ENCODE measurements at places on chromosomes 11 and 22.

GRCh38 chr11:134731213-134731961 is 319.3 kb upstream of the B3GAT1 start:
- no peak for DNase-seq

DNA sequence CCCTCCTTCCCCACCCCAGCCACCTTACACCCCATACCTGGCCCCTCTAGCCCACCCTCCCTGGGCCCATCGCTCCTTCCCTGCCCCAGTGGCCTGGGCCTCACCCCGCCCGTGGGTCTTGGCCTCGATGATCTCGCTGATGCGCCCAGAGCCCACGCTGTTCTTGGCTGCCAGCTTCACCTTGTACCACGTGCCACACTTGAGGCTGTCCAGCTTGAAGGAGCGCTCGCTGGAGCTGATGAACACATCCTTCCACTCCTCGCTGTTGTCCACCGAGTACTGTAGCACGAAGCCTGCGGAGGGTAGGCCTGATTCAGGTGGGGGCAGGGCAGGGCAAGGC is 110.1 kb downstream of the CEP164 start:
- no peak for DNase-seq

GRCh38 chr22:19353363-19354131 is 62.0 kb upstream of the CLTCL1 start:
- DNase-seq = no peak

DNA sequence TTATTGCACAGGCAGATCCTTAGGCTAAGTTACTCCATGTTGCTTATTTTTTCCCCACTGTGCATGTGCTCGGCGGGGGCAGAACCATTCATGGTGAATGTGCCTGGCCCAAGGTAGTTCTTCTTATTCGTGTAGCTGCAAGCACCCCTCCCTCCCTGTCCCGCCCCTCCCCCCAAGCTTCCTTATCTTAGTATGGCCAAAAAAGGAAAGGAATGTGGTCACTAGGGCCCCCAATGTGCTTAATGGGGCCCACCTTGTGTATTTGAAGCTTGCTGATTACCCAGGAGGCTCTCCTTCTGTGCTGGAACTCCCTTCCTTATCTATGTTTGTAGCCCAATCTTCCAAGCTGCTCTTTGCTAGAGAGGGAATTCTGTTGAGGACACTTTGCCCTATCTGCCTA is 1259.7 kb upstream of the RAG2 start:
- DNase-seq = no peak

DNA sequence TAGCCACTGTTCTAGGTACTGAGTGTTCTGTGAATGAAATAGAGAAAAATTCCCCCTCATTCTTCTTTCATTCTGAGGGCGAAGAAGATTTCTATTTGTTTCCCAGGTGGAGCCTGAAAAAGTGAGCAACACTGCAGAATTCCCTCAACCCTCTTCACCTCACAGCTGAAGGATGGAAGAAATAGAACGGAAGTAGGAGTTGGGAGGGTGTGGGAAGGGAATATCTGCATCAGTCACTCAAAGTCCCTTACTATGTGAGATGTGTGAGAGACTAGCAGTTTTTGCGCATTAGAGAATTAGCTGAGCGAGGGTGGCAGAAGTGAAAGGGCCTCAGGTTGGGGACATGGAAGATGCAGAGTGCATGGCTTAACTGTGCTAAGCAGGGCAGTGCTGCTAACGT is 88.4 kb downstream of the ENTHD1 start:
- no peak for DNase-seq

- no peak for DNase-seq
Observed at GRCh38 chr11:78815831-78816230, 241.2 kb upstream of the NARS2 start.

- no peak for DNase-seq
Observed at GRCh38 chr11:45774786-45775185, 30.2 kb upstream of the SLC35C1 start.

- no peak for DNase-seq
Observed at GRCh38 chr11:17722000-17722643, 2.8 kb downstream of the MYOD1 start.

GRCh38 chr11:95680169-95680929 is 109.2 kb downstream of the FAM76B start:
- DNase-seq = no peak

GRCh38 chr11:84909740-84910139 is 717.4 kb downstream of the DLG2 start:
- DNase-seq = no peak

- DNase-seq = no peak
Observed at GRCh38 chr22:27331526-27332281, 469.9 kb downstream of the MN1 start.

GRCh38 chr11:99020352-99021225 is at the start of gene CNTN5:
CNTN5 (plus strand) TSS chr11:99020949.
- DNase-seq = no peak

GRCh38 chr11:75582895-75583717 is 21.1 kb downstream of the SERPINH1 start:
- DNase-seq = peak; percentile 53

GRCh38 chr11:130174642-130175041 is 15.1 kb downstream of the ST14 start:
- no peak for DNase-seq

DNA sequence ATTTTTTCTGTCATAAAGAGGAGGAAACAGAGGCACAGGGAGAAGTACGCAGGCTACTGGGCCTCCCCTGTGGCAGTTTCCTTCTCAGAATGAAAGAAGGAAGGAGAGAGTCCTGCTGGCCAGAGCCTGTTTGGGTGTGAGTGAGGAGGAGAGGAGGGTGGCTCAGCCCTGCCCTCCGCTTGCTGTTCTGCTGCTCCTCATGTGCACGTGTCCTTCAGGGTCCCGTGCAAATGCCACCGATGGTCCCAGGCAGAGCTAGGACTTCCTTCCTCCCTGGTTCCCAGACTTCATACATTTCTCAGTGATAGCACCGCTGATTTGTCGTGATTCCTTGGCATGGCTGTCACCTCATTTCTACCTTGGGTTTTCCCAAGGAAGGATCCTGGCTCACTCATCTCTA is 88.7 kb downstream of the PKNOX2 start:
- no peak for DNase-seq

DNA sequence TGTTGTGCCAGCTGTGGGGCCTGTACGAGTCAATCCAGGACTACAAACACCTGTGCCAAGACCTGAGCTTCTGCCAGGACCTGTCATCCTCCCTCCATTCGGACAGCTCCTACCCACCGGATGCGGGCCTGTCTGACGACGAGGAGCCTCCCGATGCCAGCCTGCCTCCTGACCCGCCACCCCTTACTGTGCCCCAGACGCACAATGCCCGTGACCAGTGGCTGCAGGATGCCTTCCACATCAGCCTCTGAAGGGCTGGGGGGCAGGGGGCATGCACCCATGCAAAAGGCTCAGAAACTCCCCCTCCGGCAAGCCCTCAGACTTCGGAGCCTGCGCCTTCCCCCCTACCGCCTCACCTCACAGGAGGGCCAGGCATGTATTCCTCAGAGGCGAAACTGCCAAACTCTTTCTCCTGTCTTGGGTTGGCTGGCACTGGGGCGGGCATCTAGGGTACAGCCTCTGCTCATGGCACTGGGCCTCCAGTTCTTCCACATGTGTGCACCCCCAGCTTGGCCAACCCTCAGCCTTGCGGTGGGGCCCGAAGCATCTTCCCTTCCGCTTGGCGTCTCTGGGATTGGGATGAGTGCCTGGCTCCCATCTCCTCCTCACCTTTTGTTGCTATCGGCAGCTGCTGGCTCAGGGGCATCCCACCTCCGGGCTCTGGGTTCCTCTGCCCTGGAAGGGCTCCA is 1.2 kb downstream of the FAM89B start:
- no peak for DNase-seq

DNA sequence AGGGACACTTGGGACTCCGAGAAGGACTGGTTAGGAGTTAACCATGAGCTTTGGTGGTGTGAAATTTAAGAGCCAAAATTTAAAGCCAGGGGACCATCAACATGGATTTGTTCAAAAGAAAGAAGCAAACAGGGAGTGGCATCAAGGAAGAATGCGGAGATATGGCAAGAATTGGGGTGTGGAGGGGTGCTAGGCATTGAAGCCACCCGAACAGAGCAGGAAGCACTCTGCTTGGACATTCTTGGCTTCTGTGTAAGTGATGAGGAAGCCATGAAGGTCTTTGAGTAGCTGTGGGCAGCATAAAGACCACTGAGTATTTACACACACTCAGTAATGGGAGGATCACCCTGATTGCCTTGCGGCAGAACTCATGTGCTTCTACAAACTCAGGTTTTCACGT is 27.2 kb upstream of the PAMR1 start:
- DNase-seq = no peak

- DNase-seq = no peak
Observed at GRCh38 chr22:39908737-39909136, 7.9 kb downstream of the GRAP2 start.

GRCh38 chr11:60996381-60997138 is 25.1 kb downstream of the CD6 start:
- DNase-seq = no peak

DNA sequence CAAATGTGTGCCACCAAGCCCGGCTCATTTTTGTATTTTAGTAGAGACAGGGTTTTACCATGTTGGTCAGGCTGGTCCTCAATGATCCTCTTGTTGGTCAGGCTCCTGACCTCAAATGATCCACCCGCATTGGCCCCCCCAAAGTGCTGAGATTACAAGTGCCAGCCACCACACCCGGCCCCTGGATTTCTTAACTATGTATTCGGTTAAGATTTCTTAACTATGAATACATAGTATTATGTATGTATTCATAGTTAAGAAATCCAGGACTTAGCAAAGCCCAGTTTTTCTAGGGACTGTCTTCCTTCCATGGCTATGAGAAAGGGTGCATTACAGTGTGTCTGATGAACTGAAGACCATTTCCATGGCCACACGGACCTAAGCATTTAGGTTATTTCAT is 1.7 kb downstream of the C11orf91 start:
- DNase-seq = no peak

GRCh38 chr11:78685156-78685555 is 110.5 kb upstream of the NARS2 start:
- DNase-seq = no peak

- DNase-seq = no peak
Observed at GRCh38 chr11:1307163-1307870, 2.1 kb downstream of the TOLLIP start.

DNA sequence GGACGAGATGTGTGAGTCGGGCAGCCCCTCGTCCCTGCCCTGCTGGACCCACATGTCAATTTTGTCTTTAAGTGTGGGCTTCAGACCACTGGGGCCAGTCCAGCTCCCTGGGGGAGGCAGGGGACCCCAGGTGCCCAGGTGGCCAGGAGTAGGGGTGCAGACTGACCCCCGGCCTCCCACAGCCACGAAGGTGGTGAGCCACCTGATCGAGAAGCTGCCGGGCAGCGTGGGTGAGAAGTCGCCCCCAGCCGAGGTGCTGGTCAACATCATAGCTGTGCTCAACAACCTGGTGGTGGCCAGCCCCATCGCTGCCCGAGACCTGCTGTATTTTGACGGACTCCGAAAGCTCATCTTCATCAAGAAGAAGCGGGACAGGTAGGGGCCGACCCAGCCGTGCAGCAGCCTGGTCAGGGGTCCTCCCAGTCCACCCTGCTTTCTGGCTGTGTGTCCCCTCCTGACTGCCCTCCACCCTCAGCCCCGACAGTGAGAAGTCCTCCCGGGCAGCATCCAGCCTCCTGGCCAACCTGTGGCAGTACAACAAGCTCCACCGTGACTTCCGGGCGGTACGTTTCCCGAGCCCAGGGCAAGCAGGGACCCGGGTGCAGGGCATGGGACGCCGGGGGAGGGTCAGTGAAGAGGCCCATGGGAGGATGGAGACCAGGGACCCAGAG is 9.9 kb downstream of the PKP3 start:
- DNase-seq = no peak

DNA sequence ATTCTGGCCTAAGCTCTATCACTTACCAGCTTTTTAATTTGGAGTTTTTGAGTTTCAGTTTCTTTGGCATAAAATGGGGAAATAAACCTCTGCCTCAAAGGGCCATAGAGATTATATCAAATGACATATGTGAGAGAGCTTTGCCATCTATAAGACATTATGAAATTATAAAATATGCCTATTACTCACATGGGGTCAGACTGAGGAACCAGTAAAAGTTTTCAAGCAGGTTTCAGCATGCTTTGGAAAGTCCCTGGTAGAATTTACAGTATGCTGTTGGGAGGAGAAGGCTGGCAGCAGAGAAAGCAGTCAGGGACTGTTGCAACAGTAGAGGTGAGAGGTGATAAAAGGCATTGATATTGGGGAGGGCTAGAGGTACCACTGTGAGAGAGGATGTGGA is 13.6 kb upstream of the MTNR1B start:
- no peak for DNase-seq

GRCh38 chr11:206526-207207 is 532 bp downstream of the BET1L start:
- DNase-seq = no peak

DNA sequence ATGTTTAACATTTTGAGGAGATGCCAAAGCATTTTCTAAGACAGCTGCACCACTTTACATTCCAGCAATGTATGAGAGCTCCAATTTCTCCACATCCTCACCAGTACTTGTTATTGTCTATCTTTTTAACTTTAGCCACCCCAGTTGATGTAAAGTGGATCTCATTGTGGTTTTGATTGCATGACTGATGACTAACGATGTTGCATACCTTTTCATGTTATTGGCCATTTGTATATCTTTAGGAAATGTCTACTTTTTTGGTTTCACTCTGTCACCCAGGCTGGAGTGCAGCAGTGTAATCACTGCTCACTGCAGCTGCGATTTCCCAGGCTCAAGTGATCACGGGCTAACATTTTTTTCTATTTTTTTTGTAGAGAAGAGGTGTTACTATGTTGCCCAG is 8.9 kb downstream of the TTC28 start:
- no peak for DNase-seq

DNA sequence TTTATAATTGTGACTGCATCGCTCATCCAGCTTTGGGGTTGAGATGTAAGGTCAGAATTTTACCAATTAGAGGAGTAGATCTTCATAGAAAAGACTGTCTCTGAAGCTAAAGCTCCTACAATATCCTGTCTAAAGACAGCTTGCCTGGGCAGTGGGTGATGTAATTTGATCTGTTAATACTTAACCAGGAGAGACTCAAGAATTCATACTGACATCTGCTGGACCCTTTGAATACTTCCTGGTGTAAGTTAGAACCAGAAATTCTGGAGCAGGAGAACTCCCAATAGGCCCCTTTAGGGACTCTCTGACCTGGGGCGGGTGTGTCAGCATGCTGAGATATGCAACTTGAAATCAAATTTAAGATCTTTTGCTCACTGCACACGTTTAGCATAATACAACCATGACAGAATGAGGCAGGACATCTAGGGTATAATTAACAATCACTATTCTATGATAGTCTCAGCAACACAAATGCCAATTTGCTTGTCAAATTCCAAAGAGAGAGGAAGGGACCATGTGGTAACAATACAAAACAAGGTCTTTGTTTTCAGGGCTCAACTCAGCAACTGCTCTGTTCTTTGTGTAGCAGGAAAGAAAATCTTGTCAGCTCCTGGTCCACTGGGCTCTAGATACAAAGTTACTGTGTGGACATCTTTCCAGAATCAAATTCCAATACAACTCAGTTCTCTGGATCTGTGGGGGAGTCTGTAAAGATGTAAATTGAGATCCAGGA is 143.9 kb downstream of the INSC start:
- no peak for DNase-seq

Data from stimulated activated CD4-positive, alpha-beta T cell treated with anti-CD3 and anti-CD28 coated beads, Interleukin-2, amount 100 ng/mL, for 48 hours (primary cell).